ENCODE measurements at places on chromosomes 4 and X.

DNA sequence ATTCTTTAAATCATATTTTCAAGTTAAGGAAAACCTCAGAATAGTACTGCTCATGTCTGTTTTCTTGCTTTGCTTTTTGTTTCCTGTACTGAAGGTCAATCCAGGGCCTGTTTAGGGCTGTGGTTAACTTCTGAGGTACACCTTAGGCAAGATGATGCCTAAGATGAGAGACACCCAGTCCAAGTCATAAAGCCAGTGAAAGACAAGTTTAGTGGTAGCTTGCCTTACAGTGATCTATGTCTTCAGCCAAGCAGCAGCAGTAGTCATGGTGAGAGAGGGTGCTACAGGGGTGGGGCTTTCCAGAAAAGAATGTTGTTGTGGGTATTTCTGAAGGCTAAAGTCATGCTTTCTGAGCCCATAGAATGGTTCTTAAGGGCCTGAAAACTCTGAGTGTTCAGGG is 173.7 kb downstream of the VSIG4 start:
- no peak for DNase-seq

- DNase-seq: no peak
Observed at GRCh38 chrX:21655901-21656586, 2.1 kb downstream of the KLHL34 start.

- no peak for DNase-seq
Observed at GRCh38 chr4:15042529-15043167, 40.4 kb downstream of the CPEB2 start.

DNA sequence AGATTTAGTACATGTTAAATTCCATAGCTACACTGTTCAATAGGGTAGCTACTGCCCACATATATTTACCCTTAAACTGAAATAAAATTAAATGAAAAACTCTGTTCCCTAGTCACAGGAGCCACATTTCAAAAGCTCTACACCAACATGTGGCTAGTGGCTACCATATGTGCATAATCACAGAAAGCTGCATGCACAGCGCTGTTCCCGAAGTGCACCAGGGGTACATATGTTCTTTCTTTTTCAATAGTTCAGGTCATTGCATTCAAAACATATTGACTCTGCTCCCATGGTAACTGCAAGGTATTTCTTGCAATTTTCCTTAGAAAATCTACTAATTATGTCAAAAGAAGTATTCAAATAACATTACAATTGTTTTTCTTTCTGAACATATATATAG is 591.2 kb downstream of the PDHA2 start:
- DNase-seq: no peak

GRCh38 chrX:462853-463252 is 76.1 kb upstream of the PPP2R3B start:
- no peak for DNase-seq

- DNase-seq: no peak
Observed at GRCh38 chrX:101028562-101028961, 23.3 kb downstream of the TRMT2B start.

DNA sequence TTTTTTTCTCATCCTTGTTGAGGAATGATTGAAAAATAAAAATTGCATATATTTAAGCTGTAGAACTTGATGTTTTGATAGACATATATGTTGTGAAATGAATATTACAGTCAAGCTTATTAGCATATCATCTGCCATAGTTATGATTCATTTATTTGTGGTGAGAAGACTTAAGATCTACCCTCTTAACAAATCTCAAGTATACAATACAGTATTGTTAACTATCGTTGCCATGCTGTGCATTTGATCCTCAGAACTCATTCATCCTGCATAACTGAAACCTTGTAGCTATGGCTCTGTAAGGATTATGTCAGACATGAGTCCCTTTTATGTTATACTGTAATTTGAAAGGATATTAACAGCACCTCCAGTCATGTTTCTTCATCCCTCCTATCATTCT is 2045.3 kb downstream of the ARAP2 start:
- no peak for DNase-seq

All from AG09309 (cell line).